ENCODE measurements at places on chromosomes 7 and 10.

- no peak for DNase-seq
Measured at GRCh38 chr7:3404501-3404900, 103.4 kb downstream of the SDK1 start.

GRCh38 chr7:94781236-94781635, 125.3 kb upstream of the SGCE start:
- DNase-seq: no peak

DNA sequence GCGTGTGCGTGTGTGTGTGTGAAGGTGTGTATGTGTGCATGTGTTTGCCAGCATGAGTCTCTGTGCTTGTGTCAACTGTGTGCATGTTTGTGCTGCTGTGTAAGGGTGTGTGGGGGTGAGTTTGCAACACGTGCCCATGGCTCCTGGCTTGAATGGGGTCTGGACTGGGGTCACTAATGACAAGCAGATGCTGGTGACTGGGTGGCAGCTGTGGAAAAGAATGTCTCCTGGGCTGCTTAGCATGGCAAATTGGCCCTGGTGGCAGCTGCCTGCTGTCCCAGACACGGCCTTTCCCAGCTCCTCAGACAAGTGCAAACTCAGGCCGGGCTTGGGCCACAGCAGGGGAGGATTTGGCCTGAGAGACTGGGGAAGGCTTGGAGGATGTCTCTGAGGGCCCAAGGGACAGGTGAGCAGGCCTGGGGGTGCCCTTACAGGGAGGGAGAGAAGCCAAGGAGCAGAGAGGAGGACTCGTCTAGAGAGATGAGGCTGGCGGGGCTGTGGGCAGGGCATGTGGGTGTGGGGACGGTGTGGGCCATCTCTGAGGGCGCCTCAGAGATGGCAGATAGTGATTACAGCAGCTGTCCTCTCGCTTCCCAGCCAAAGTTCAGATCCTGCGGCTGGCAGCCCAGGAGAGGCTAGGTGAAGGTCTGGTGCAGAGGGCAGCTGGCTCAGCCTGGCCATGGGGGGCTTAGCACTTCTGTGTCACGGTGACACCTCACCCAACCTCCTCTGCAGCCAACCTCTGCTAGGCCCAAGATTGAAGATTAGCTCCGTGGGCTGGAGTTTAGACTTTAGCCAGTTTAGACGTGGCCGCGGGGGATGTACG, 1.5 kb downstream of the AQP1 start:
- DNase-seq: no peak

- DNase-seq: peak; percentile 59
Measured at GRCh38 chr10:123848564-123849457, 42.8 kb downstream of the CPXM2 start.

DNA sequence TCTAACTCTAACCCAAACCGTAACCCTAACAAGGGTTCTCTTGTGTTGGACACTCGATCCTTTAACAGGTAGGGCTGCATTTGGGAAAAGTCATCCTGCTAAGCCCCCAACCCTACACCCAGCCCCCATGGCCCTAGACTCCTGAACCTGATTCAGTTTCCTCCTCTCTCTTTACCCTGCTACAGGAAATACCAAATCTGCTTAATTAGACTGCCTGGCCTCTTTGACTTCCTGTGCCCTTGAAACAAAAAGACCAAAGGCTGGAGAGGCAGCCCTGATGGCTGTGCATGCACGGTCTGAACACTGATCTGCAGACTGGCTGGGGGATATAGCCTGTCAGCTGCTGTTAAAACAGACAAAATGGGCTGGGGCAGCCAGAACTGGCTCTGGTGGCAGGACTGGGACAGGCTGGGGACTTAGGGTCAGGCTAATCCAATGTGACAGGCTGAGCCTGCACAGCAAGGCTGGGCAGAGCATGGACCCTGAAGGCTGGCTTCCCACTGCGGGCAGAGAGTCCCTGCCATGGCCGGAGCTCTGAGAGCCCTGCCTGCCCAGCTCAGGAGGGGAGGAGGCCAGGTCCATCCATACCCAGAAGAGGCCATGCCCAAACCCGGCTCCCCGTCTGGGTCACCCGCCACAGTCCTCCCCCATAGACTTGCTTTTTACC, 51.0 kb upstream of the MSMB start:
- DNase-seq: no peak

DNA sequence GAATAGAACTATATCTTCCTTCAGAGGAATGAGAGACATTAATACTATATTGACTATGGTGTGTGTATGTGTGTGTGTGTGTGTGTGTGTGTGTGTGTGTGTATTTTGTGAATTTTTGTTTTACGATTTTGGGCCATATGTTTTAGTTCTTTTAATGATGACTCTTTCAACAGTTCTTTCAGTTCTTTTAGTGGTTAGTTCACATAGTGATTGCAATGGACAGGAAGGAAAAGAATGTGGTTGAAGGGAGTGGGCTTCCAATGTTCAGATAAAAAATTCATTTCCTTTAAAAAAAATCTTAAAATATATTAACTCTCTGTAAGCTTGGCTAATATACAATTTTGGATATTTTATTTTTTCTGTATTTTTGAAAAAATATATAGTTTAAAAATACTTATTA, 315.7 kb upstream of the DGKB start:
- no peak for DNase-seq

GRCh38 chr10:61781969-61782403, 119.3 kb downstream of the CABCOCO1 start:
- no peak for DNase-seq

DNA sequence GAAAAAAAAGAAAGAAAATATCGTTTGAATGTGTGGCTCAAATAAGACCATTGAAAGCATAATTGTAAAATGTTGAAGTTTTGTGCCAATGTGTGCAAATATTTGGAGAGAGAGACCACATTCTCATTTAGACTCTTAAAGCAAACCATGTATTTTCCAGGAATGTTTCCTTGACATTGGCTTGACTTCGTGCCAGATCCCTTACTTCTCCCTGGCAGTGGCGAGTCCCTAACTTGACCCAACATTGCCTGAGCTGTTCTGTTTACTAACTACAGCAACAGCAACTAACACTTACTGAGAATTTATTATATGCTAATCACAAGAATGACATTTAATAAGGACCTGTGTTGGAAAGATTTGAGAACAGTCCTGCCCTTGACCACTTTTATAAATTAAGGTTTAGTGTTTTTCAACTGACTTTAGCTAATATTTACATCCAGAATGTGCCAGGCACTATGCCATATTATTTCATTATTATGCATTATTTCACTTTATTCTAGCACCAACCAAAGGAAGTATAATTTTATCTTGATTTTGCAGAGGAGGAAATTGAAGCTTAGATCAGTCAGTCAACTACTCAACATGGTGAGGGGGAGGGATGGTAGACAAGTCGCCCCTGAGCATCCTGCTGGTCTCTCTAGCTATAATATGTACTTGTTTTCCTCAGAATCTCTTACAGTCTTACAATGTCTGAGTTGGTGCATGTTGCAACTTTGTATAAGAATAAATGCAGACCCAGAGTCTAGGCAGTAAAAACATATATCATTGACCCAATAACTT, 29.7 kb downstream of the ZNF467 start:
- DNase-seq: no peak

DNA sequence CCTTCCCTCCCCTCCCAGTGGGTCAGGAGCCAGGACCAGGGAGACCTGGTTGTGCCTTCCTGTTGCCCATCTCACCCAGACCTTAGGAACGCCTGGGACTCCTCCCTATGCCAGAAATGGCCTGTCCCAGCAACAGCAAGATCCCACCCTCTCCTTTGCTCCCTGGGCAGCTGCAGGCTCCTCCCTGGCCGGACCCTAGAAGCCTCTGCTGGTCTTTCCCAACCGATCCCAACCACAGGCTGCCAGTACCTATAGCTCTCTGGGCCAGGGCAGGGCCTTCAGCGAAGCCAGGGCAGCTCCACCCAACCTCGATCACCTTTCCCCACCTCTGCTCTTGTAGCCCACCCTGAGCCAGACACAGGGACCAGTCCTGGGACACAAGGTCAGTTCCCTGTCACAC, 21.9 kb downstream of the LDB3 start:
- DNase-seq: no peak

- no peak for DNase-seq
Measured at GRCh38 chr10:71681977-71682376, 37.6 kb downstream of the C10orf105 start.

GRCh38 chr10:75717126-75717916, 285.9 kb downstream of the LRMDA start:
- DNase-seq: no peak

- no peak for DNase-seq
Measured at GRCh38 chr10:112344261-112344660, 29.7 kb upstream of the ACSL5 start.

GRCh38 chr10:51860257-51860656, 160.9 kb upstream of the CSTF2T start:
- no peak for DNase-seq

- no peak for DNase-seq
Measured at GRCh38 chr10:28312572-28312971, 9.7 kb upstream of the MPP7 start.

DNA sequence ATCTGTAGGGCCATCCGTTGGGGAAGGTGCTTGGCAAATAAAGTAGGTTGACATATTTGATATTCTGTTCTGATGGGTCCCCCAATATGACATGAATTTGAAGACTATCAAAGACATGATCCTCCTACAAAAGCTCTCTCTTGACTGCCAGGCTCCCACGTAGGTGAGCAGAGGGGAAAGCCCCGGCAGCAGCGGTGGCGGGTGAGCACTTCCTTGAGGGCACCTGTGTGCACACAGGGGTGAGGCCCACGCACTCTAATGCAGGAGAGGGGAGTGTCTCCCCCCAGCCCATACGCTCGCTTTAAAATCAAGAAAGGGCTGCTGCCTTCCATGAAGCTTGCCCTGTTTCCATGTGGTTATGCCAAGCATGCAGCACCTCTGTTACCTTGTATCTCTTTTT, 100.4 kb downstream of the TAX1BP1 start:
- no peak for DNase-seq

GRCh38 chr10:79146611-79147130, 77.9 kb downstream of the ZMIZ1 start:
- DNase-seq: no peak

DNA sequence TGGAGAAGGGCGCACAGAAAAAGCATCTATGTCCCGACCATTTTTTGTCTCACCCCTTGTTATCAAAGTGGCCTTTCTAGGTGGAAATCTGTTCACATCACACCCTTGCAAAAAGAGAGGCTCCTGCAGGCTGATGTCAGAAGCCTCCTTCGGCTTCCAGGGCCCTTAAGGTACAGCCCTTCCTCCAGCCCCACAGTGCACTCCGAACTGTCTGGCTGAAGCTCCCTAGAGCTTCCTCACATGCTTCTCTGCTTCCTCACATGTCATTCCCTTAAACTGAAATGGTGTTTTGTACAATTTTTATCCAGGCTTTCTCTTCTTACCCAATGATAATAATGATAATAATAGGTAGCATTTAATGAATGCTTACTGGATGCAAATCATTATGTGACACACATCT, 210.3 kb downstream of the INHBA start:
- no peak for DNase-seq

DNA sequence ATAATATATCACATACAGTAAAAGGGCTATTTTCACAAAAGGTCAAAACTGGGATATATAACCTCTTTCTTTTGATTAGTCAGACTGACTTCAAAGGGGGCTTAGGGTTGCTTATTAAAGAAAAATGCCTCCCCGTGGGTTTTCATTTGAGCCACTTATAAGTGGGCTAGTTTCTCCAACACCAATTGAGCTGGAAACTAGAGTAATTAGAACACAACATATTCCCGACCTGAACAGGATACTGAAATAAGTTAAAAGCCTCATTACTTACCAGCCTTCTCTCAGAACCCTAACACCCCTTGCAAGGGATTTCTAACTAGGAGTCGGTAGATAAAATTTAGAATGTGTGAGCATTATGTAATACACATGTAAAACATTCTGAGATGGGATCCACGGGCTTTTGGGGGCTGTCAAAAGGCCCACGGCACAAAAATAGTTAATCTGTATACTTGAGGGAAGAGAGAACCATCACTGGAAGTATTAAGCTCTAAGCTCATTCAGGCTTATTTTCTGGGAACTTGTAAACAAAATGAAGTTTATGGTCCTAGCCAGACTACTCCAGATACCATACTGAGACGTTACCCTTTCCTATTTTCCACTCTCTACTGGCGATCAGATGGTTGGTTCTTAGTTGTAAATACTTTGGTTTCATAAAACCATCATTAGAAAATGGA, 29.3 kb upstream of the KMT2E start:
- DNase-seq: no peak

DNA sequence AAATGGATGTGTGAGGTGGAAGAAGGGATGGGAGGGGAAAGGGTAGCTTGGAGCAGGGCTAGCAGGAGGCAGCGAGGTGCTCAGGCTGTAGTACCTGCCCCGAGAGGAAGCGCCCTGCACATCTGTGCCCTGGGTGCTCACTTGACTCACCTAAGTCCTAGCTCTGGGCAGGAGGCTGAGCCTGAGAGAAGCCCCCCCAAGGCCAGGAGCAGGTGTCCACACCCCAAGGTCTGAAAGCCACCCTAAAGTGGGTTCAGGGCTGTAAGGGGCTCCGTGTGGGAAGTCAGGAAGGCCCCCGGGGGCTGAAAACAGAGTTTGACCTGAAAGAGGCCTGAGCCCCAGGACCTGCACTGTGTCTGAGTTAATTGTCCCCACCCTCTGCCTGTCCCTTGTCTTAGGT, 95.8 kb upstream of the PODXL start:
- no peak for DNase-seq

- DNase-seq: no peak
Measured at GRCh38 chr10:3141351-3142005, 31.1 kb downstream of the PITRM1 start.

GRCh38 chr7:55574051-55574717, 1.9 kb upstream of the VOPP1 start:
- DNase-seq: no peak
